T47D (cell line): ENCODE measurements at places on chromosomes 1 and 21.

DNA sequence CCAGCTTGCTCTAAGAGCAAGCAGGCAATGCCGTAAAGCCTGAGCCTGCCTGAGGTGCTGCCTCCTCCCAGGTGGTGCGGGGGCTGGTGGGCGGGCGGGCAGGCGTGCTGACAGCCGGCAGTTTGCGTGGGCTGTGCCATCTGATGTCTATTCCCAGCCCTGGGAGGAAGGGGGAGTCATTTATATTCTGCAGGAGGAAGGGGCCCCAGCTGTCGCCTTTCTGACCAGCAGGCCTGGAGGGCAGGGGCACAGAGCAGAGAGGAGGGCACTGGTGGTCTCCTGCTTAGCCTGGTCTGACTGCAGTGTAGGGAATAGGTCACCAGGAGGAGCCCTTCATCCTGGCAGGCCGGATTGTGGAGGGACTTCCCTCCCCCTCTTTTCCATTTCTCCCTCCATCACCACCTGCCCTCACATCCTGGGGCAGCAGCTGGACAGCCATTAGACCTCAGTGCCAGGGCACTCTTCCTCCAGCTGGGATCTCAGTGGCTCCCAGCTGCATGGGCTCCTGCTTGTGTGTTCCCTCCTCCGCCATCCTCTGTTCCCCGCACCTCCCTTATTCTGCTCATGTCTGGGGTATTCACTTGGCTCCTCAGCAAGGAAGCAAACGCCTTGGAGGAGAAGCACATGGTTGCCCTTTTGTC, 4.4 kb downstream of the CYB561D1 start:
- DNase-seq = peak; percentile 15

DNA sequence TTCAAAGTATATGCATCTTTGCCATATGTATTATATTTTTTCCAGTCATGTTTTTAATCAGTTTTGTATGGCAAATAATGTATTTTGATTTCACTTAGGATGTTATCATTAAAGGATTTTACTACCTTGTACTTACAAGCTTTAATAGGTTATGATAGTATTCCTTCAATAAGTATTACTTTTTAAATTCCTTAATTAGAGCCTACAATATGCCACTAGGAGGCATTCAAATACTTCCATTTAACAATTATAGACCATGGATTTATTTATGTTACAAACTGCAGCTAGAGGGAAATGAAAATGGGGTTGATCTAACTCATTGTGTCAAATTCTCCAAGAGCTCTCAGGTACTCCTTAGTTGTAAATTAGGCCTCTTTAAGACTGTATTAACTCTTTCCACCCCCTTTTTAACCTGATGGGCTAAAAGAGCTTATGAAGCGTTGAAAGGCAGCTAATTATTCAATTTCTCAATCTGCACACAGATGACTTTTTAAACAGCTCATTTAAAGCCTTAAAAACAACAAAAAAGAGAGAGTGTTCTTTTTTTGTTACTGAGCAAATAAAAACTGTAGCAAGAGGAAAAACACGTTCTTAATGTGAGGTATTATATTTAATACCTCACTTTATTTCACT, 156.2 kb downstream of the DENND1B start:
- DNase-seq = peak; percentile 66

GRCh38 chr1:208781391-208782045, 537.3 kb upstream of the PLXNA2 start:
- DNase-seq = no peak

DNA sequence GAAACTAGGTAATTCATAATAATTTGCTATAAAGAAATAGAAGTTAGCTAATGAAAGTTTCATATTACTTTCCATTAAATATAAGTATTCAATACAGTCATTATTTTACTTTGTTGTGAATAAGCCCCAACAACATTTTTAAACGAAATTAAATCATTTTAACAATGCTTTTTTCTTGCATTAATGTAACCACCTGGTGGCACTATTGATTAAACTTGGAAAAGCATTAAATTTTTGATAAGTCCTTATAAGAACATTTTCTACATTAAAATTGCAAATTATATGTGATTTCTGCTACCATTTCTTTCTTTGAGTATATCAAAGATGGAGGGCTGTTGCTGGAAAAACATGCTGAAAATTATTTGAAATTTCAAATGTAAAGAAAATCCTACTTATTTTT, 918.8 kb upstream of the TMPRSS15 start:
- no peak for DNase-seq

GRCh38 chr1:151165281-151165737, 393 bp downstream of the LYSMD1 start:
- no peak for DNase-seq

- no peak for DNase-seq
These were observed 65.2 kb upstream of the GJA8 start for GRCh38 chr1:147837129-147837963.

DNA sequence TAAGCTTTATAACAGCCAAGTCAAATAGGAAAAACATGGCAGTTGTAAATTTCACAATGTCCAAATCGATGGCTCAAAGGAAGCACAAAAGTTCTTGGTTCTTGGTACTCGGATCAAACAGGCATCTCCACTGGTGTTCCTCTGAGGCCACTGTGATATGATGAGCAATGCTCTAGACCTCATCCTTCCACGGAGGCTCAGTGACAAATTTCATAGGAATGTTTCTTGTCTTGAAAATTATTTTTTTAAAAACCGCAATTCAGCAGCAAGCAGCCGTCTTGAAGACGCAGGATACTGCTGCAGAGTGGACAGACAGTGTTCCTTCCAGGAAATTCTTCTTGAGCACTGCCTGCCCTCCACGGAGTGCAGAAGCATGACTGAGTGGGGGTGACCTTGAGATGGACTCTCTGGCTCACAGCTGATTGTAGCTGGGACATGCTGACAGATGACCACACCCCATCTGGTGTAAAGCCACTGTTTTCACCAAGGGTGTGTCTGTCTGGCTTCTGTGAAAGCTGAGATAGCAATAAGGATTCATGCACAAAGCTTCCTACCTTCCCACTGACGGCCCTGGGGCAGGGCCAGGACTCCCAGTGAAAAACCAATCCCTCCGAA, 61.9 kb downstream of the TIAM1 start:
- DNase-seq = no peak

DNA sequence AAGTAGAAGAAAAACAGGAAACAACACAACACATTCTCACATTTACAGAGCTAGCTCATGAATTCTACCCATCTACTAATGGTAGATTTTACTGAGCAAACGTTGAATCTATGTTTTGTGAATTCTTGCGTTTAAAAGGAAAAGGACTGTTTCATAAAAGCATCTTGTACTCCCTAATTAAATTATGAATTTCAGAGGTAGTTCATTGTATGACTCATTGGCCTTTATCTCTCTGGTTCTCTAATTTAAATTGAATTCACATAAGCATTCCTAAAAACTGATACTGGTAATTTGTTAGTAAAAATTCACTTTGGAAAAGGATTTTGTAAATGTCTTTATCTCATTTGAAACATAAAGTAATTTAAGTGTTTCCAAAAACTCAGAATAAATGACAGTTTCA, 687.3 kb downstream of the BRINP3 start:
- DNase-seq = no peak

DNA sequence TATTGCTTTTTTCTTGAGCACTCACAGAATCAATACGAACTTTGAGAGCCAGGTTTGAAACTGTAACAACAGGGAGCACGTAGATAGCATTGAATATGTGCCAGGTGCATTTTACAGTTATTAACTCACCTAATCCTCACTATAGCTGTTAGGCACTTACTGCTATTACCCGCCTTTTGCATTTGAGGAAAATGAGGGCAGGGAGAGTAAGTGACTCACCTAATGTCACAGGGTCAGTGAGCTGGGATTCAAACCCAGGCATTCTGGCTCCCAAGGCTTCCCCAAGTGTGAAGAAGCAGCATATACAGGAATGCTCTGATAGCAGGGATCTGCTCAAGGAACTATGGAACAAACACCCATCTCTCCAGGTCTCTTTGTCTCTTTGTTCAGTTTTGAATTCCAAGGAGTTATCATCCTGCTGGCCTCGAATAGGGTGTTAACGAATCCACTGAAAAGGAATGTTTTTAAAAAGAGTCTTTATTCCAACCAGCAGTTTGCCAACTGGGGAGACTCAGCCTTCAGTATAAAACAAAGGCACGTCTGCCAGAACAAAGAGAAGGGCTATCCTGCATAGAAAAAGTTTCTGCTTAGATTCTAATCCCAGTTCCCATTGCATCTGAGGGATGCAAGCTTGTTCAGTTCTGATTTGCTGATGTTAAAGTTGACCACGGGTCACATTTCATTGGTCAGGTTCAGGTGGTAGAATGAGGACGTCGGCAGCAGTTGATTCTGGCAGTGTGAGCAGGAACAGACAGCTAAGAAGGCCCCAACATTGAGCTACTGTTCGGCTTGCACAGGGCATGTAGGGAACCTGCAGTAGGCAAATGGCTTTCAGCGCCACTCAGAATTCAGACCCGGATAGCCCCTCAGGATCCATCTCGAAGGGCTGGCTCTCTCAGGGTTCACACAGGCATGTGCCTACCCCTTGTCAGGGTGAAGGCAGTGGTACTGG, 22.1 kb downstream of the TRIM67 start:
- DNase-seq = no peak

GRCh38 chr1:8858112-8858668, 20.3 kb downstream of the ENO1 start:
- no peak for DNase-seq

GRCh38 chr21:26194811-26195251, 24.3 kb upstream of the APP start:
- no peak for DNase-seq

DNA sequence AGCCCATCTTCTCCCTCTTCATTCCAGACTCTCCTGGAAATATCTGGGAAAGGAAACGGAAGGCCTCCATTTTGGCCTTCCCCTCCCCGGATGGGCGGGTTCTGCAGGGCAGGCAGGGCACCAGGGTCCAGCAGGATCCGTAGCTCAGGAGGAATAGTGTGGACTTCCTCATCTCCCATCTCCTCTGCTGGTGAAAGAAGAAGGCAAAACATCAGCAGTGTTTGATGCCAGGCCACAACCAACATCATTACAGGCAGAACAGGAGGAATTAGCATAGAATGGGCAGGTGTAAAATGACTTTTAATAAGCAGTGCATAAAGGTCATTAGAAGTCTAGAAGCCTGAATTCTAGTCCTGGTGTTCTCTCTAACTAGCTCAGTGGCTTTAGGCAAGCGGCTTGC, 165.9 kb downstream of the TGFBR3 start:
- DNase-seq = no peak

GRCh38 chr1:2346691-2347408, 44.5 kb downstream of the MORN1 start:
- no peak for DNase-seq

GRCh38 chr1:162177126-162177525, 107.6 kb downstream of the NOS1AP start:
- no peak for DNase-seq

DNA sequence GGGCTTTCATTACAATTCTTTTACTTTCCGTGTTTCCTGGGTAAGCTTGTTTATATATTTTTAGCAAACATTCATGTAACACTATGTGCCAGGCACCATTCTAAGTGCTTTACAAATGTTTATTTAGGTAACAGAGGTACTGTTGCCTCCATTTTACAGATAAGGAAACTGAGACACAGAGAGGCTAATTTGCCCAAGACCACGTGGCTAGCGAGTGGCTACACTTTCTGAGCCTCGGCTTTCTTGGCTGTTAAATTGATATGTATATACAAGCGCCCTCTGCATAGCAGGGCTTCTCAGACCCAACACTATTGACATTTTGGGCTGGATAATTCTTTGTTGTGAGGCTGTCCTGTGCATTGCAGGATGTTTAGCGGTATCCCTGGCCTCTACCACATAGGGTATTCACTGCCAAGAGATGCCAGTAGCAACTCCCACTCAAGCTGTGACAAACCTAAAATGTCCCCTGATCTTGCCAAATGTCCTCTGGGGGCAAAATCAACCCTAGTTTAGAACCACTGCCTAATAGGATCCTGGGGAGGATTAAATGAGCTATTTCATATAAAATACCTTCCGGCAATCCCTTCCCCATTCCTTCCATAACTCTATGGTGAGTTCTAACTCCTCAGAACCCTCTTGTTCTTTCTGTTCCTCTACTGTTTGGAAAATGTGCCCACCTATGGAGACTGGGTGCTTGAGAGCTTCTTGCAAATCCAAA, 17.2 kb upstream of the ID3 start:
- no peak for DNase-seq

- DNase-seq = peak; percentile 26
These were observed 52.9 kb downstream of the ESRRG start for GRCh38 chr1:216670118-216670883.

DNA sequence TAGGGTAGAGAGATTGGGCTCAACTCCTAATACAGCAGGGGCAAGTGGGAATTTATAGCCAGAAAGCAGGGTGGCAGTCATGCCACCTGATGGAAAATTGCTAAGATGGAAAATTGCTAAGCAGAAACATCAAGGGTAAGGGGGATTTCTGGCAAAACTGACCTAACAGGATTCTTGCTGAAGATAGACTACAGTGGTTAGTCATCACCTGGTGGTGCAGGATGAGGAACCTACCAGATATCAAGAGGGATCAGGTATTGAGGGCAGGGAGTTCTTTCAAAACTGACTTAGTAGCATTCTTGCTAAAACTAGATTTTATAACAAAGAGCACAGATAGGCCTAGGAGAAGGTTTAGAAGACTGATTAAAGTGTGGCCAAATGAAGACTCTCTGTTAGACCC, 292.9 kb downstream of the PLPP3 start:
- DNase-seq = no peak

GRCh38 chr1:38834221-38834782, 25.3 kb downstream of the RRAGC start:
- DNase-seq = no peak

- peak; percentile 54 for DNase-seq
These were observed 62.8 kb downstream of the MAGI3 start for GRCh38 chr1:113452921-113453770.

GRCh38 chr1:13702425-13703127, 2.6 kb downstream of the PRDM2 start:
- no peak for DNase-seq

- no peak for DNase-seq
These were observed 6.1 kb downstream of the SMG5 start for GRCh38 chr1:156276532-156276931.

- DNase-seq = no peak
These were observed 42.9 kb upstream of the PRKACB start for GRCh38 chr1:84101204-84101603.
